ENCODE measurements at places on chromosomes 3 and 15.

GRCh38 chr15:23467110-23467600, 20.1 kb upstream of the GOLGA6L2 start:
- peak; percentile 19 for DNase-seq

- DNase-seq, result no peak
Measured at GRCh38 chr3:141051443-141052200, 475 bp downstream of the SPSB4 start.

GRCh38 chr3:58429657-58430056, 4.0 kb downstream of the PDHB start:
- DNase-seq, result no peak

- DNase-seq, result no peak
Measured at GRCh38 chr3:143122089-143122430, 2.5 kb downstream of the CHST2 start.

DNA sequence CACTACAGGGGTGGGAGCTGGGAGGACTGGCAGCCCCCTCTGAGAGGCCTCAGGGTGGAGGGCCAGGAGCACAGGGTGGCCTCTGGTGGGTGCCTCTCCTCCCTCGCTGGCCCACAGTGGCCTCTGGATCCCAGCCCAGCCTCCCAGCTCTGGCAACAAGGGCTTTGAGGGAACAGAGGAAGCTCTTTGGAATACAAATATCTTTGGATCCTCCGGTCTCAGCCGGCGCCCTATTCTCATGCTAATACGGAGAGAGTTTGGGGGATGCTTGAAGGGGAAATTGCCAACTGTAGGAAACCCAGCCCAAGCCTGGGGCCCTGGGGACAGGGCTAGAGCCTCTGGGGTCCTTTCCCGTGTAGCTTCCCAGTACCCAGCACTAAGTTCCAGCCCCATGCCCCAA, 33.4 kb upstream of the INSYN1 start:
- DNase-seq, result no peak

DNA sequence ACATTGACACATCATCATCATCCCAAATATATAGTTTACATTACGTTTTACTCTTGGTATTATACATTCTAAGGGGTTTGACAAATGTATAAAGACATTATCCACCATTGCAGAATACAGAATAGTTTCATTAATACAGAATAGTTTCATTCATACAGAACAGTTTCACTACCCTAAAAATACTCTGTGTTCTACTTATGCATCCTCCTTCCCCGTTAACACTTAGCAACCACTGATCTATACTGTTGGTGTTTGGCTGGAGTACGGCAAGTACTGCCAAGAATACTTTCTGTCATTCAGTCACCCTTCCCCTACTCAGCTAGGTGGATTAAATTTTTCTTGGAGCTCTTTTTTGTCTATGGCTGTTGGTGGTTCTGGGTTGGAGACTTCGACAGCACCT, 33.4 kb downstream of the LEKR1 start:
- DNase-seq, result no peak

- DNase-seq, result no peak
Measured at GRCh38 chr3:11198070-11198469, 43.8 kb downstream of the HRH1 start.
